ENCODE measurements at places on chromosomes 12 and 14. TPM values are rescaled to one million over a fixed set of nuclear protein-coding genes. Genes with fewer than 3 reads are reported as not detected.
A peak's percentile ranks its signal among the peaks of the same experiment; 100 is the strongest.

GRCh38 chr12:102528111-102528510 is 47.7 kb upstream of the IGF1 start:
- peaks cover 64% of the 10 kb centered on the region for H3K4me1 ChIP-seq
- H3K27ac ChIP-seq = peak overlapping the region; percentile 95
- peaks cover 15% of the 10 kb centered on the region for H3K36me3 ChIP-seq
- DNase-seq = peak; percentile 38
- H3K4me3 ChIP-seq = peak overlapping the region; percentile 79

DNA sequence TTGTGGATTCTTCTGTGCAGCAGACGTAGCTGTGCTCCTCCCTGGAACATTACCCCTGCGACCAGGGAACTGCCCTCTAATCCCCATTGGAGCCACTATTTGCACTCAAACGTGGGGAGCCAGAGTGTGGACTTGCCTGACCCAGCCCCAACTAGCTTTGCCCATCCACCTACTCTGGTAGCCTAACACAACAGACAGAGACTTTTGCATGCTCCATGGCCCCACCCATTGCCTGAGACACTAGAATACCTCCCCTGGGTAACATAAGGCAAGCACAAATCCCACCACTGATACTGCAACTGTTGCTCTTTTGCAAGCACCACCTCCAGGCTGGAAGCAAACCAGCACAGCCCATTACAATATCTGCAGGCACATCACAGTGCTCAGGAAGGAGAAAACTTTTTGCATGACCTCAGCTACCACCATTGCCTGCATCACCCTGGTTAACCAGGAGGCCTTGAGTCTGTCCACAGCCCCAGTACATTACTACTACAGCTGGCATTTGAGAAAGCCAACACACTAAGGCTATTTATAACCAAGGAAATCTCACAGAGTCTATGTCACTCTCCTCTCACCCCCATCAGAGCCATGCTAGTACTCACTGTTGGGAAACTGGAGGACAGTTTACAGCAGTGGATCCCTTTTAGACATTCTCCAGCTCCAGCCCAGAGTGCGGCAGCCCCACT is 15.0 kb downstream of the CEP128 start:
- H3K36me3 ChIP-seq = peaks cover 18% of the 10 kb centered on the region
- H3K4me3 ChIP-seq = peak overlapping the region; percentile 61
- H3K27ac ChIP-seq = peak overlapping the region; percentile 84
- DNase-seq = peak; percentile 88

DNA sequence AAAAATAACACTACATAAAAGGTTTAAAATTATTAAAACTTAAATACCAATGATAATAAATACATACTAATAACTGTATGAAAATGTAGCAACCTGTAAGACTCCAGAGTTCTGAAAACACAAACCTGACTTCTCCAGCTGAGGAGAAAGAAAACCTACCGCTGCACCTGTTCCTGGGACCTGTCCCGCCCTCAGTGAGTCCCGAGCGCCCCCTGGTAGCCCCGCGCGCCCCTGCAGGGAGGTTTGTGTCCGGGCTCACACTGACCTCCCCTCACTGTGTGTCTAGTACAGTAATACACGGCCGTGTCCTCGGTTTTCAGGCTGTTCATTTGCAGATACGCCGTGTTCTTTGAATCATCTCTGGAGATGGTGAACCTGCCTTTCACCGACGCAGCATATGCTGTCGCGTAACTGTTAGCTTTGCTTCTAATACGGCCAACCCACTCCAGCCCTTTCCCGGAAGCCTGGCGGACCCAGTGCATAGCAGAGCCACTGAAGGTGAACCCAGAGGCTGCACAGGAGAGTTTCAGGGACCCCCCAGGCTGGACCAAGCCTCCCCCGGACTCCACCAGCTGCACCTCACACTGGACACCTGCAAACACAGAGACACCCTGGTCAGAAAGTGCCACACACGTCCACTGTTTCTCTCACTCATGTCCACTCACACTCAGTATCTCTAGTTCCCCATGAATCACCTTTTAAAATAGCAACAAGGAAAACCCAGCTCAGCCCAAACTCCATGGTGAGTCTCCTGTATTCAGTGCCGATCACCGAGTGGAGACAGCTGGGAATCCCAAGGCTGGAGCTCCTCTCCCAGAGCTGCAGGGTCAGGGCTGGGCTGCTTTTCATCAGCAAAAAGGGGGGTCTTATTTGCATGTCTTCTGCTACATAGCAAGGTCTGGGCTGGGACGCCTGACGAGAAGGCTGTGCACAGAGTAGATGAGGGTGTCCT is 1276.3 kb downstream of the TMEM121 start:
- no peak for DNase-seq
- H3K27me3 ChIP-seq = peaks cover under 1% of the 10 kb centered on the region
- no peaks in the 10 kb centered on the region for H3K36me3 ChIP-seq
- no peak overlapping the region for H3K4me3 ChIP-seq
- no peaks in the 10 kb centered on the region for H3K4me1 ChIP-seq
- no peak overlapping the region for H3K27ac ChIP-seq

DNA sequence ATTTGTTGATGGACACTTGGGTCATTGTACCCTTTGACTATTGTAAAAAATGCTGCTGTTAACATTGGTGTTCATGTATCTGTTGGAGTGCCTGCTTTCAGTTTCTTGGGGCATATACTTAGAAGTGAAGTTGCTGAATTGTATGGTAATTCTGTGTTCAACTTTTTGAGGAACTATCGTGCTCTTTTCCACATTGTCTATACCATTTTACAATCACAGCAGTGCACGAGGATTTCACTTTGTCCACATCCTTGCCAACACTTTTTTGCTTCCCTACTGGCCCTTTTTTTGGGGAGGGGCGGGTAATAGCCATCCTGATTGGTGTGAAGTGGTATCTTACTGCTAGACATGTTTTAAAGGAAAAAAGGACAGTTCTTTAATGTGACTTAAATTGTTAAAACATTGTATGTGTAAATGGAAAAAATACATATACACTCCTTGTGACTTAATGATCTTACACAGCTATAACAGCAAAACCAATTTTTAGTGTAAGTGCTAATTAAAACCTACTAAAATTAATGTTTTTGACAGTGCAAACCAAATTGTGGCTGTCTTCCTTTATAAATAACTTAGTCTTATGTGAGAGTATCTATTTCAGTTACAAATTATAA is 52.7 kb downstream of the WNK1 start:
- no peak overlapping the region for H3K27ac ChIP-seq
- no peak for DNase-seq
- no peak overlapping the region for H3K4me3 ChIP-seq
- no peaks in the 10 kb centered on the region for H3K36me3 ChIP-seq
- H3K4me1 ChIP-seq = peaks cover 49% of the 10 kb centered on the region
- H3K27me3 ChIP-seq = no peaks in the 10 kb centered on the region

- H3K27ac ChIP-seq = peak overlapping the region; percentile 59
- H3K36me3 ChIP-seq = no peaks in the 10 kb centered on the region
- peaks cover 64% of the 10 kb centered on the region for H3K4me1 ChIP-seq
- no peak for DNase-seq
- no peaks in the 10 kb centered on the region for H3K27me3 ChIP-seq
Observed at GRCh38 chr14:29926228-29926627, 1.4 kb downstream of the PRKD1 start.

DNA sequence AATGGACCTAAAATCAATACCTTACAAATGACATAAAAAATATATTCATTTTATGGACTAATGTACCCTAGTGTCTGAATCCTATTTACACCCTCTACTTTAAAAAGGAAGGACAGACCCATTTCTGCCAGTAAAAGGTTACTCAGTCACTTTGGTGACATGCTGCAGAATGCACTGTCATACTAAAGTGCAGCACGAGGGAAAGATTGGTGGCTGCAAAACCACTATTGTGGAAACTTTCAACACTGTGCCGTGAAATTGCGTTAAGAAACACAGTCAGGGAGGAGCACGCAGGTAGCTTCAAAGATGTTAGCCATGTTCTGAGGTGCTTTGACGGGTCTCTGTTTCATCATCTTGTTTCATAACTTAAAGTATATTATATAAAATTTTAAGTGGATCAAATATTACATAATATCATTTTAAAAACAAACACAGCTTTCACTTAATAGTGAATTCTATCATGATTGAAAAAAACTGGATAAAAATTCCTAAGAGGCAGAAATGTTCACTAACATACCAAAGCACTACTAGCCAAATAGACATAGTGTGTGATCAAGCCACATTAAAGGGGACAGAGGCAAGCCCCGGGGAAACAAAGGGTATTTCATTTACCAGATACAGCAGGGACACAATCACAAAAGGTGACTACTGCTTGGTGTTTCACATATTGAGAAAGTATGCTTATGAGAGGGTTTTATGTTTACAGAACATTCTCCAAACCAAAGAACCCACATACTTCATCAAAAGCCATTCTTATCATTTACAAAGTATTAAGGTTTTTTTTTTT is 330.8 kb upstream of the SOX5 start:
- no peak overlapping the region for H3K27ac ChIP-seq
- H3K4me1 ChIP-seq = no peaks in the 10 kb centered on the region
- no peaks in the 10 kb centered on the region for H3K27me3 ChIP-seq
- H3K4me3 ChIP-seq = no peak overlapping the region

Gene PIANP
- total RNA-seq = 2.6 TPM

Gene RAD51AP1
- 17.2 TPM for total RNA-seq

Gene ARHGAP5
- total RNA-seq = 72.5 TPM

Gene GNS
- total RNA-seq = 79.5 TPM

Gene HELB
- 1.8 TPM for total RNA-seq

Gene PPHLN1
- 67.8 TPM for total RNA-seq

Gene PRPH
- total RNA-seq = not detected
